ENCODE measurements at places on chromosomes 5 and 9.
A peak's percentile ranks its signal among the peaks of the same experiment; 100 is the strongest.

GRCh38 chr9:93662016-93662638, 85.7 kb downstream of the PHF2 start:
- no peak for DNase-seq

GRCh38 chr9:79384501-79384900, 187.3 kb upstream of the TLE4 start:
- no peak for DNase-seq

GRCh38 chr5:125202353-125202752, 455.9 kb upstream of the ZNF608 start:
- DNase-seq, result no peak

DNA sequence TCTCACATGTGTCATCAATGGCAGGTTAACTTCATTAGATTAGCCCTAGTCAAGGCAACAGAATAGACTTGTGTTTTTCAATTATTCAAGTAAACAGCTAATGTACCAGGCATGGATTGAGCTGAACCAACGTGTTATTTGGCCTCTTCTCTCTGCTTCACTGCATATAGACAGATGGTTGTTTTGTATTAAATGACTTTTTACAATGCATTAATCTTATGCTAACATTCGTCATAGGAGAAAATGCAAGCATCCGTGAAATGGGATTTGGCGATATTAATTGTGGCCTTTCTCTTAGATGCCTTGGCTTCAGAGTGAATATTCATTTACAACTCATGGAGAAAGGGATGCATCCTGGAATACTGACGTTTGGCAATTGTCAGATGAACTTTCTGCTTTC, 208.0 kb downstream of the KCTD16 start:
- no peak for DNase-seq

DNA sequence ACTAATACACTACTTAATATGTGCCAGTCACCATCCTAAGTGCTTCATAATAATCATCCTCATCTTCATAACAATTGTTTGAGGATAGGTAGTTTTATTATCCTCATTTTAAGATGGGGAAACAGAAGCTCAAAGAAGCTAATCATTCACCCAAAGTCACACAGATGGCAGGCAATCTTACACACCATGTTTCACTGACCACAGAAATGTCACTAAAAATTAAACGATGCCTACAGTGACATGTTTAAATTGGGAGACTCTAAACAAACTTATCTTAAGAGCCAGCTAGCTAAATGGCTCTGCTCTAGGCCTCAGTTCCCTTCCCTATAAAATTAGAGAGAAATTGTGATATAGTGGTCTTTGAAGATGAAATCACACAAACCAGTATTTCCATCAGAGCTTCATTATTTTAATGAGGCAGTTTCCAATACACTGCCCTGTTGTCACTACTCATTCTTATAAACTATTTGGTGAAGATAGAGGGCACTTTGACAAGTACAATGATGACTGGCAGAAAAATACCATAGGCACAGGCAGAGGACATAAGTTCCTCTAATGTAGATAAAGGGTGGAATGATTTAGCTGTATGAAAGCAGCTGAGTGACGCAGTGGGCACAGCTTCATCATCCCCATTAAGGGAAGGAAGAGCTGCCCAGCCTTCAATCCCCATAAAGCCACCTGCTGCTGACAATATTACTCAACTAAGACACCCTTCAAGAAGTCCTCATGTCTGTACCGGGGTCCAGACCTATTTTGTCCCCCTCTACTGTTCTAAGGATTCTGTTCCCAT, 224.1 kb downstream of the ACTL7B start:
- DNase-seq, result no peak

- DNase-seq, result no peak
Observed at GRCh38 chr9:87063246-87063645, 115.9 kb upstream of the GAS1 start.

DNA sequence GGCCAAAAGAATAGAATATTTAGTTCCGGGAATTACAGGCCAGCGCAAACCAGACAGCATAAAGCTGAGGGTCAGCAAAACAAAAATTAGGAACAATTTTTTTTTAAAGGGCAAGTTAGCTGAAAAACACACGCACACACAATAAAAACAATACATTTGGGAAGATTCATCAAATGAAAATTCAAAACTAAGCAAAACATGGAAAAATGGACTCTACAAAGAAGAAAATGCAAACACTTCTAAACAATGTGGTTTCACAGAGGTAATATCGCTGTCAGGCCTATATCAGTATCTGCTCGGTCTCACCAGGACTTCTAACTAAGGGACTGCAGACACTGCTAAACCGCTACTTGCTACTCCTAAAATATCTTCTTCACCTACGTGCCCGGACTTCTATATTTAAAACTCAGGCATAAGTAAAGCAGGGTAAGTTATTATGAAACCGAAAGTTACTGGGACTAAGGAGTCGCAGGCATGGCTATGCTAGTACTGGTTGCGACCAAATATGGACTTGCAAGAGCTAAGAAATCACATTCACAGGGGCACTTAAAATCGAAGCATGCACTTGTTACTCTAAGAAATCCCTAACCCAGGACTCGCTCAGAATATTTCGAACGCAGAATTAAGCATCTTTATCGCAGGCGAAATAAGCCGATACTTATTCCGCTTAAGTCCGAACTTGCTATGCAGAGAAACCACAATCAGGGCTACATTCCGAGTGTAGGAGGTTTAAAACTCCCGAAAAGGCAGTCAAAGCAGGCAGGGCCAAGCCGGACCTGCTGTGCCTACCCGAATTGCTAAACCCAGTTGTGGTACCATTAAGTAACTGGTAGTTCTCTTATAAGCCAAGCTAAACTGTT, 2.3 kb downstream of the ANXA2R start:
- no peak for DNase-seq

DNA sequence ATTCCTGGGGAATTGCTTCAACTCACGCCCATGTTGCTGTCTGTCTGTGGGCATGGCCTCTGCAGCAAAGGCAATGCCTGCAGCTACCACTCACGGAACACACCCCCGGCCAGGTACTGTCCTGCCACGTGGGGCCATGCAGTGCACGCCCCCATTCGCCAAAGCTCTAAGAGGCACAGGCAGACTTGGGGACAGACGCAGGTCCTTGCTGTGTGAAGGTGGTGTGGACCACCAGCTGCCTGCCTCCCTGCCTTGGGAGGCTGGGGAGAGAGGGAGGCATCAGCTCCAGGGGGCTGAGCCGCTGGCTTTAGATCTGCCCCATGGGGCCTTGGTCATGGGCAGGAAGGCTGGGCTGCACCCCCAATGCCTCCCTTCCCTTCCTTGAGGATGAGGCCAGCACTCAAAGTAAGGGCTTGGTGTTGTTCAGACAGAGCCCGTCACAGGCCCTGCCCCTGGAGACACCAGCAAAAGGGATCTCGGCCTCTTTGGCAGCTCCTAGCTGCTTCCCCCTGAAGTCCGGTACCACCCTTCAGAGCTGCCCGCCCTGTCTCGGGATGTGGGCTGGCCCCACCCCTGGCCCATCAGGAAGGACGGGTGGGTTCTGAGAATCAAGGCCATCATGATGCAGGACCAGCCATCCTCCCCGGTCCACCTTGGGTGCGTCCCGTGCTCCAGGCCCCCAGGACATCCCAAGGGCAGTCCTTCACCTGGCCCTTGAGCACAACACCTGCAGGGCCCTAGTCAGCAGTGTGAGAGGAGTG, 2.3 kb downstream of the GRIN1 start:
- DNase-seq, result no peak

GRCh38 chr5:151072630-151073025, 8.2 kb downstream of the TNIP1 start:
- no peak for DNase-seq

GRCh38 chr5:180641566-180641900, 7.9 kb downstream of the FLT4 start:
- no peak for DNase-seq

DNA sequence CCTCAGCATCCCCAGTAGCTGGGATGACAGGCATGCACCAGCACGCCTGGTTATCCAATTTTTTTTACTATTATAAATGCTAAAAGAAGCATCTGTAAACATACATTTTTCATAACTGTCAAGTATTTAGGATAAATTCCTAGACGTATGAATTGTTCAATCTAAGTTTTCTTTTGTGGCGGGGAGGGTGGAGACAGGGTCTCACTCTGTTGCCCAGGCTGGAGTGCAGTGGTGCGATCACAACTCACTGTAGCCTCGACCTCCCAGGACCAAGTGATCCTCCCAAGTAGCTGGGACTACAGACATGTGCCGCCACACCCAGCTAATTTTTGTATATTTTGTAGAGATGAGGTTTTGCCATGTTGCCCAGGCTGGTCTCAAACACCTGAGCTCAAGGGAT, 52.2 kb downstream of the NR6A1 start:
- DNase-seq, result no peak

DNA sequence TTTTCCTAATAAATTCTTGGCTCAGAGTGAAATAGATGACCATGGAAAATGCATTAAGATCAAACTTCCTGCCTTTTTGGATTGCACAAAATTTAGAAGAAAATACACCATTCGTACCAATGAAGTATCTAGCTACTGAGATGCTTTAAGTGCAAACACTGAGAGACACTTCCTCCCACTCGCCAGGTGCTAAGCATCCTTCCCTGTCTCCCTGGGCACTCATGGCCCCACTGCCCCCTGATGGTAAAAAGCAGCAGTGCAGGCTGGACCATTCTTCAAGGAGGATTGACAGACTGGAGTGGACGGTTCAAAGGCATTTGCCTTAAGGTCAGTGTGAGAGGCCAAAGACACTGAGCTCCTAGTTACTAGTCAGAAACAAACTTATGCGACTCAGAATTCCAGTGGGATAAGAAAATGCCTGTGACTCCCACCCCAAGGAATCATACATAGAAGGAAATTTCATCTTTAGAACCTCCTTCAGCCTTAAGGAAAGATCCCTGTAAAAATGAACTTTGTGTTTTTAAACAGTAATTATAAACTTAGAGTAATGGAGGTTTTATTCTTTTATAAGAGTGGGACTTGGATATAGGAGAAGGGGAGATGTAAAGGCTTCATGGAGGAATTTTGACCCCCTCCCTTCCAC, 86.0 kb upstream of the SLC30A5 start:
- DNase-seq, result peak; percentile 48

GRCh38 chr5:170355601-170356098, 33.5 kb downstream of the KCNMB1 start:
- DNase-seq, result no peak

GRCh38 chr9:77511525-77511924, 136.6 kb downstream of the GNA14 start:
- DNase-seq, result no peak

DNA sequence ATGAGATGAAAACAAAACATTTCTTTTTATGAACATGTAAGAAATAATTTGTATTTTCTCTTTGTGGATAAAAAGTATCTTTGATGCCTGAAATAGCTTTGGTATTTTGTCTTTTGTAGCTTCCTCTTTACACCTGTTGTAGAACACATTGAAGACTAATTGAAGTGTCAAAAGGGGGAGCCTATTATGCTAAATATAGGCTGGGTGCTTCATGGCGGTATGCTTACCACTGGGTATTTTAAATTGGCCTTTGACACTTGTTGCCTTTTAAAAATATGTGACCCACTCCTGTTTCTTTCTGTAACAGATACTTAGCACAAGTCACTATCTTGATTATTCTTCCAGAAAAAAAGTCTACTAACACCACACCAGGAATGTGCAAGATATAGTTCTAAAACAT, 226.4 kb downstream of the KIAA0825 start:
- no peak for DNase-seq

DNA sequence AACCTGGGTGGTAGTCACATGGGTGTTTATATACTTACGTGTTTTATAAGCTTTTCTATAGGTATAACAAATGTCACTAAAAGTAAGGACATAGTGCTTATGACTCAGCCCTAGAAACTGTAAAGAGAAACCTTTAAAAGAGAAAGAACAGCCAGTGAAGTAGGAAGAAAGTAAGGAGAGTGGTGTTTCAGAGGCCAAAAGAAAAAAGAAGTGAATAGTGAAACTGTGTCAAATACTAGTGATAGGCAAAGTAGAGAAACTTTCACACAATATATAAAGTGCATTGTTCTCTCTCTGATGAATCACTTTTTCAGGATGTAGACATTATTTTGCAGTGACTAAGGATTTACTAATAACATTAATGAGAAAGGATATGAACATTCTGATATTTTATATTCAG, 74.2 kb upstream of the SUSD1 start:
- no peak for DNase-seq

DNA sequence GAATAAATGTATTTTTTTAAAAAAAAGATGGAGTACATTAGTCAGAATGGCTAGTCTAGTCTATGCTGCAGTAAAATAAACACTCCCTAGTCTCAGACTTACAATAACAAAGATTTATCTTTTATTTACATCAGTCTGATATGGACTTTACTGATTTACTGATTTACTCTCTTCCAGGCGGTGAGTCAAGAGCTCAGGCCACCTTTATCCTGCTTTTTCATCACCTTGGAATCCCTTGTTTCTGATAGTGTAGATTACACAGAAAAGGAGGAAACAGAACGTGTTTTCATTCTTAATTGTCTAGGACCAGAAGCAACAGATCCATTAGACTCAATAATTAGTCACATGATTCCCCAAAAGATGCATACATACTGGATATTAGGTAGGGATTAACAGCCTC, 290.1 kb upstream of the TRPC7 start:
- no peak for DNase-seq

DNA sequence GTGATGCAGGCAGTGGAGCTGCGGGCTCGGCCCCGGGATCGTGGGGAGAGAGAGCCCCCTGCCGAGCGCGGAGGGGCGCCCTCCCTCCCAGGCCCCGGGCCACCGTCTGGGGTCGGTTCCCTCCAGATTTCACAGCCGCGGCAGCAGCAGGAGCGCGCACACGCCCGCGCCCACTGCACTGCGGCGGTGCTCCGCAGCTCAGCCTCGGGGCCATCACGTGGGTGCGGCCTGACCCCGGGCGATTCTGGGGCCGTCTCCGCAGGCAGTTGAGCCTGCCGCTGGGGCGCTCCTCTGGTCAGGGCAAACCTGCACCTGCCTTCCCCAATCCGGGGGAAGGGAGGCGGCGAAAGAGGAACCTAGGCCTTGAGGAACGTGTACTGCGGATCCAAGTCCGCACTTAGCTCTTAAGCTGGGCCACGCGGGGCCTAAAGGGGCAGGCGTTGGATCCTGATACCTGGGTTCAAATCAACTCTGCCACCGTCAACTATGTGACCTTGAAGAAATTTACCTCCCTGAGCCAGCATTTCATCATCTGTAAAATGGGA, 9.4 kb upstream of the DELE1 start:
- no peak for DNase-seq

DNA sequence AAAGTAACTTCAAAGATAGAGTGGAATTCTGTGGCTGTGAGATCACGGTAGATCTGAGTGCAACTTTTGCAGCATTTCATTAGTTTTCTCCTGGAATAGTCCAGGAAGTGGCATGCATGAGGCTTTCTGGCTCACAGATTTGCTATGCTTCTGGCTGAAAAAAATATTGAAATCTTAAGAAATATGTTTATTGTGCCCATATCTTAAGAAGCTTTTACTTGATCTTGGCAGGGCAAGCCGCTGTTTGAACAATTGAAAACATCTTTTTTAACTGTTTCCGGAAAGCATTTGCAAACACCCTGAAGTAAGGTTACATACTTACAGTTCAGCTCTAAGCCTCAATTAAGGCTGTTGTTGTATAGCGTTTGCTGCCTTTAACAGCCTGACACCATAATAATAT, 135.7 kb upstream of the GDNF start:
- DNase-seq, result no peak

All from activated effector memory CD4-positive, alpha-beta T cell treated with Interleukin-2 at 50 U/mL for 16 hours (primary cell).